ENCODE measurements at places on chromosomes 5 and 9.

DNA sequence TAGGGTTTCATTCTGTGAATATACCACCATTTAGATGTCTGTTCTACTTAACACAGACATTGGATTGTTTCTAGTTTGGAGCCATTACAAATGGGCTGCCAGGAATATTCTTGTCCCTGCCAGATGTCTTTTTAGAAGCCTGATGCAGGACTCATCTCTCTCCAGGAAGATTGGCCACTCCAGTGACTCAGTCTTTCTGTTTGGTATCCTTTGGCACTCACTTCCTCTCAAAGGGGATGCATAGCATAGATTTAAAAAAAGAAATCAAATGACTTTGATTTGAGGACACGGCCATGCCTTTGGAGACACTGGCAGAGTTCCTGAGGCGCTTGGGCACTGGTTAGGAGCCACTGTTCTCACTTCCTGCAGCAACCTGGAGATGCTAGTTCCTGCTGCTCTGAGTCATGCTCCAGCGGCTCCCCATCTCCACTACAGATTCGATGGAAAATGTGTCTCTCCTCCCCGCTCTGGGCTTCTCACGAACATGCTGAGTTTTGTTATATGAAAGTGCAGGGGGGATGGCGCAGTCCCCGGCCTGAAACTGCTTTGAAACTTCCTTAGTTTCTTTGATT, 3.5 kb upstream of the ZNF366 start:
- DNase-seq: peak; percentile 83

GRCh38 chr5:103435136-103435889, 127.3 kb downstream of the NUDT12 start:
- DNase-seq: no peak

- no peak for DNase-seq
Measured at GRCh38 chr9:18825656-18826170, 207.3 kb downstream of the SAXO1 start.

DNA sequence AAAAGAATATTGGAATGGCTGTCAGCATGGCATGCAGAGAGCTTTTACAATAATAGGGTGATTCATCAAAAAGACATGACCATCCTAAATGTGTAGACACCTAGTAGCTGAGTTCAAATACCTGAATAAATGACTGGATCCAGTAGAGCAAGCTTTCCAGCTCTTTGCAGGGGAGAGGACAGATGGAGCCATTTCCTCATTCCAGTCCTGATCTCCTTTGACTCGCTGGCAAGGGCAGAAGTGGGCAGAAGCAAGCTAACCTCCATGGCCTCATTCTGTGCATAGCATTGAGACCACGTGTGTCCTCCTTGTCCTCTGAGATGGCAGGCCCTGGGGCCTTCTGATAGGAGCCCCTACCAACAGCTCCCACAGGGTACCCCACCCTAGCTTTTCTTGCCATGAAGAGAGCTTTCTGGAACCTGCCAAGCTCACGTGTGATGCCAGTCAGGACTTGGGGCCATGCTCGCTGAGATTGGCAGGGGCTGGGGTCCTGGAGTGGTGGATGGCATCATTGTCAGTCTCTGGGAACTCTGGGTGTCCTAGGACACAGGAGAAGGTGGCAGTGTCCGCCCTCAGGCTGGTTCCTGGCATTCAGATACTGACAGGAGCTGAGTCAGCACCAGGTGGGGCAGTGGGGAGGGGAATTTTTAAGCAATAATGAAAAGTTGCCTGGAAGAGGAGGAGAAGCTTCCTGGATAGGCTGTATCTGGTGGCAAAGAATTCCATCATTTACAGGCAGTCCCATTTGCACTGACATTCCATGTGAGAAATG, 33.6 kb downstream of the WWC1 start:
- no peak for DNase-seq

DNA sequence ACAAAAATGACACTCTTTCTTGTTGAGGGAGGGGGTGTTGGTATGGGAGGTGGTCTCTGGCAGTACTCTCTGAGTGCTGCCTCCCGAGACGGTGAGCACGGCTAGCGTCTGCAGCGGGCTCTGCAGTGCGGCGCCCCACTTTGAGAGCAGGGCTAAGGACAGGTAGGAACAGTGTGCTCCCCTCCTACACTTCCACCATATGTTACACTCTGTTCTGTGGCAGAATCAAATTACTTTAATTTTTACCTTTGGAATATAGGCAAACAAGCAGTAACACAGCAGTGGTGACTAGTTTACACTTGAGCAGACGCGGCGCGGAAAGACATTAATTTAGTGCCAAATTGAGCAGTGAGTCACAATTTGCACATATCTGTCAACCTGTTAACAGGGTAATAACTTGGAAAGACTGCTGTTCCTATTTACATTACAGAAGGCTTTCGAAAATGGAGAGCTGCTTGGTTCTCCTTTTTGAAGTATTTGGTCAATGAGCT, 136.3 kb downstream of the MED27 start:
- peak; percentile 82 for DNase-seq

GRCh38 chr9:6681957-6682501, 36.5 kb upstream of the GLDC start:
- DNase-seq: no peak

DNA sequence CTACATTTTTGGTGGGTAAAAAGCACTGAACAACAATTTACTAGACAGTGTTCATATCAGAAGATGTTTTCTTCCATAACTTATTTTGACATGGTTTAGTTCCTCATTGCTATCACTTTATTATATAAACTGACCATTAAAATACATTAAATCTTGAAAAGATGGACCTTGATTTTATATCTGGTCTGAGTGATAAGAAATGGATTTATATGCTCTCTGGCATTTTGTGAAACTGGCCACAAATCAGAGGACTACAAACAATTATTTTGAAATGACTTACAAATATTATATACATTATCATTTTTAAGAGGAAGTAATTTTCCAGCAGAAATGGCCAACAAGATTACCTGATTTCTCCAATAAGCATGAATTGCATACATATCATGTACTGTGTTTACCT, 23.6 kb upstream of the TRIM36 start:
- DNase-seq: no peak

GRCh38 chr5:125298746-125299379, 552.4 kb upstream of the ZNF608 start:
- DNase-seq: no peak

DNA sequence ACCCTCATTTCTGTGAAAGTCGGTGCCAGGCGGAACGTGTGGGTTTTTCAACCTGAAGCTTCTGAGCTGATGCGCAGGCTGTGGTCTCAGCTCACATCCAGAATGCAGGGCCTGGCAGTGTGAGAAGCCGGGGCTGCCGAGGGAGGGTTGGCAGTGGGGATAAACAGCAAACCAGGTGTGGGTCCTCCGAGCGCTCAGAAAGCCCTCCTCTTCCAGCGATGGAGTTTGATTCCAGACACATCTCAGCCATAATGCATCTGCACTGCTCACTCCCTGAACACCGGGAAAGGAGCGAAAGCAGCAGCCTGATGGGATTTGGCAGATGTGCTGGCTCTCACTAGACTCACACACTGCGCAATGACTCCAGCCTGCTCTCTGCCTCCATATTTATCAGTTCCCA, 280.1 kb downstream of the HSPA4 start:
- no peak for DNase-seq

- DNase-seq: no peak
Measured at GRCh38 chr9:137194388-137194787, 5.9 kb downstream of the SSNA1 start.

DNA sequence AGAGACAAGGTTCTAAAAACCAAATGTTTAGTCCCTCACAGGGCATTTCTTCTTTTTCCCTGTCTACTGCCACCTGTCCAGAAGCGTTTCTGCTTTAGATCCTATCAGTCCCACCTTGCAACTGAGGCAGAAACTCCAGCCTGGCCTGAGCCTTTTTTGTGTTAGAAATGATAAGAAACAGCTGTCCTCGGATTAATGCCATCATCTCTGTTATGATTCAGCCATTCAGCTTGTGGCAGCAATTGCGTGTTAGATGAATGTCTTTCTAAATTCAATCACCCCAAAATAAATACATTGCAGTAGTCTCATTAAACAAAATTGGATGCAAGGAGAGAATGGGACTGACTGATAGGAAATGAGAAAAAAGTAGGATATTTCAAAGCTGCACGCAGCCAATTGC, 28.3 kb upstream of the FRMPD1 start:
- no peak for DNase-seq

GRCh38 chr5:157497875-157498611, 38.0 kb downstream of the NIPAL4 start:
- DNase-seq: no peak

DNA sequence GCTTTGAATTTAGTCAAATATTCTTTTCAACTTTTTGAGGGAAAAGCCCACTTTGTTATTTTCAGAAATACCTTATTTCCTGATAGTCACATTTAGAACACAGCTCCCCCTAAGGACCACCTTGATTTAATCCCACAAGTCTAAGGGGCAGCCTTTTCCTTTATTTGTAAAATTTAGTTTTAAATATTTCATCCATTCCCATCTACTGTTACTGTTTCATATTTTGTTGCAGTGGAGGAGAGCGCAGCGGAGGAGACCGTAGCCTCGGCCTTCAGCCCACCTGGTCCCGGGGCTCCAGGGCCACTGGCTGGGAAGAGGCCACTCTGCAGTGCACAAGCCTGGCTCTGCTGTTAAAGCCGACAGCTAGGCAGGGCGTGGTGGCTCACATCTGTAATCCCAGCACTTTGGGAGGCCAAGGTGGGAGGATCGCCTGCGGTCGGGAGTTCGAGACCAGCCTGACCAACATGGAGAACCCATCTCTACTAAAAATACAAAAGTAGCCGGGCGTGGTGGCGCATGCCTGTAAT, 19.6 kb downstream of the LPCAT1 start:
- no peak for DNase-seq

DNA sequence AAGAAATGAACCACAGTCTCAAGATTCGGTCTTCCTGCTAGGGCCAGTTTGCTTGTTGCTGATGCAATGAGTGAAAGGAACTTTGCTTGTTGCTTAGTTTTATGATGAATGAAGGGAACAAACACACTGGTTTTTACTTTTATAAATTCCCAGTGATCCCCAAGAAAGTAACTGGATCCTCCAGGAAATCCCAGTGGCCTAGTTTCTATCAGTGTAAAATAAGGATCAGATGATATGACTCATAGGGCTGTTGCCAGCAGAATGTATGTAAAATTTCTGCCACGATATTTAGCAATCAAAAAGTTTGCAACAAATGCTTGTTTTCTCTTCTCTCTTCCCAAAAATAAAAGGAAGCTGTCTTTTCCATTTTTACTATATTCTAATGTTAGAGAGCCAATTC, 160.1 kb upstream of the CDKN2B start:
- no peak for DNase-seq

- DNase-seq: no peak
Measured at GRCh38 chr5:154755361-154756008, at the start of gene LARP1. Gene LARP1 (plus strand): TSS chr5:154755377. CDS start chr5:154755758, 381 bp downstream.

GRCh38 chr5:66329078-66329477, 185.0 kb downstream of the SREK1 start:
- no peak for DNase-seq

DNA sequence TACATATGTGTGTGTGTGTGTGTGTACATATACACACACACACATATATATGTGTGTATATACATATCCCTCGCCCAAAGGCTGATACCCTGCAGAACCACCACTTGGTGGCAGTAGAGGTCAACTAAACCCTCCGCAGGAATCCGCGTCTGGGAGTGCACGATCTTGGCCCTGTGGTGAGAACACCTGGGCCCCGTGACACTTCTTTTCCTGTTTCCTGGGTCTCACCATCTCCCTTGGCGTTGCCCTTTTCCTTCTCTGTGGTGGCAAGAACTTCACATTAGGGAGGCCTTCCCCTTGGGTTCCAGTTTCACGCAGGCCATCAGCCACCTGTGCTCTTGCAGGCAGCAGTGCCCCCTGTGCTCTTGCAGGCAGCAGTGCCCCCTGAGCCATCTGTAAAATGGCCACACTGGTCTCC, 8.2 kb downstream of the IL9 start:
- DNase-seq: no peak

DNA sequence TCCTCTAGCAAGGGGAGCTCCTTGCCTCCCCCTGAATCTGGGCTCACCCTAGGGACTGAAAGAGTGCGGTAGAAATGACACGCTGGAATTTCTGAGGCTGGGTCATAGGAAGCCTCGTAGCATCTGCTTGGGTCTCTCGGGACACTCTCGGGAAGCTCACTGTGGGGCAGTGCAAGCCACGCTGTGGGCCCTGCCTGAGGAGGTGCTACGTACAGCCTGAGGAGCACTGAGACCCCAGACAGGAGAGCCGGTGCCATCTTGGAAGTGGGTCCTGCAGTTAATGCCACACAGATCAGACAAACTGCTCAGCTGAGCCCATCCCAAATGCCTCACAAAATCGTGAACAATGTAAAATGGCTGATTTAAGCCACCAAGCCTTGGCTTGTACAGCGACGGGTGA, 1.8 kb downstream of the MRPL36 start:
- no peak for DNase-seq

- peak; percentile 47 for DNase-seq
Measured at GRCh38 chr5:85388770-85389169, 1004.1 kb upstream of the EDIL3 start.

DNA sequence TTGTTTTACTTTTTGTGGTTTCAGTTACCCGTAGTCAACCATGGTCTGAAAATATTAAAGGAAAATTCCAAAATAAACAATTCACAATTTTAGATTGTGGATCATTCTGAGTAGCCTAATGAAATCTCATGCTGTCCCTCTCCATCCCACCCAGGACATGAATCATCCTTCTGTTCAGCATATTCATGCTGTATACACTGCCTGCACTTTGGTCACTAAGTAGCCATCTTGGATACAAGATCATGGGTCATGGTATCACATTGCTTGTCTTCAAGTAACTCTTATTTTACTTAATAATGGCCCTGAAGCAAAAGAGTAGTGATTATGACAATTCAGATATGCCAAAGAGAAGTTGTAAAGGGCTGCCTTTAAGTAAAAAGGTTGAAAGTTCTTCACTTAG, 536.5 kb upstream of the ACO1 start:
- no peak for DNase-seq

- DNase-seq: no peak
Measured at GRCh38 chr9:35829764-35830096, 702 bp downstream of the TMEM8B start.

GRCh38 chr9:94801234-94801633, 74.7 kb downstream of the AOPEP start:
- no peak for DNase-seq

DNA sequence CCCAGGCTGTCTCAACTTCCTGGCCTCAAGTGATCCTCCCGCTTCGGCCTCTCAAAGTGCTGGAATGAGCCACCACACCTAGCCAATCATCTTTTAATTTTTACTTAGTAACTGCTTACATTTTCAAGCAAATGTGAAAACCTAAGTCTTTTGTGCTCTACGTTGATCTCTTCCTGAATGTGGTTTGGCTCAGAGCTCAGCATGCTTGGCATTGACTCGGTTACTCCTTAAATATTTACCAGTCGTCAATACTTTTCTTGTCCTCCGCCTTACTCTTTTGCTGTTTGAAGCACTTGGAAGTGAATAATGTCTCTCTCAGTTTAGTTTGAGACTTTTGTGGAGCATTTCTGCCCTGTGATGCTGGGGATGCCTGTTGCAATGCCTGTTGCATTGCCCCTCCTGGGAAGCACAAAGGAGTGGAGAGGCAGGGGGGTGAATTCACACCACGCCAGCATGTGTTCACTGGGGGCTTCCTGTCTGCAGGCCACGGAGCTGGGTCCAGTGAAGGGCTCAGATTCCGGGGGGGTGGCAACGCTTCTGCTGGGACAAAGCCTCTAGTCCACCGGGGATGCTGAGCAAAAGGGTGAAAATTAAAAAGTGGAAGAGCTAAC, 13.1 kb upstream of the TENT4A start:
- no peak for DNase-seq

- no peak for DNase-seq
Measured at GRCh38 chr9:89564346-89564878, 40.4 kb upstream of the GADD45G start.

- no peak for DNase-seq
Measured at GRCh38 chr9:114138552-114138971, 16.8 kb upstream of the COL27A1 start.

- DNase-seq: peak; percentile 76
Measured at GRCh38 chr5:80083101-80083890, 48.1 kb downstream of the THBS4 start.
